Activated CD4-positive, CD25-positive, alpha-beta regulatory T cell treated with anti-CD3 and anti-CD28 coated beads, Interleukin-2, amount 50 U/mL, for 24 hours (primary cell): ENCODE measurements at places on chromosomes 1 and 21.

DNA sequence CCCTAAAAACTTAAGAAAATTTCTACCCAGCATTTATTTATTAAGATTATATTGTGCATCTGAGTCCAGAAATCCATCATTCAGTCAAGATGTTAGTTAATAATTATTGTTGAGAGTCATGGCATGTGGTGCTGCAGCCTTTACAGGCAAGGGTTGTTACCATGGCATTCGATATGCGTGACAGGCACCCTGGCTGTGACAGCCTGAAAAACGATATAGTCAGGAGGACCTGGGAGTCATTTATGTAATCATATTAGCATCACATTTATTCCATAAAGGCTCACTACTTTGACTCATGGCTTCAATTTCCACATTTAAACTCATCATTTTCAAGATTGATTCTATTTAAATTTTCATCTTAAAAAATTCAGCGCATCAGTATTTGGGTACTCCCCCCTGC is 68.0 kb downstream of the CACHD1 start:
- ATAC-seq, result no peak

DNA sequence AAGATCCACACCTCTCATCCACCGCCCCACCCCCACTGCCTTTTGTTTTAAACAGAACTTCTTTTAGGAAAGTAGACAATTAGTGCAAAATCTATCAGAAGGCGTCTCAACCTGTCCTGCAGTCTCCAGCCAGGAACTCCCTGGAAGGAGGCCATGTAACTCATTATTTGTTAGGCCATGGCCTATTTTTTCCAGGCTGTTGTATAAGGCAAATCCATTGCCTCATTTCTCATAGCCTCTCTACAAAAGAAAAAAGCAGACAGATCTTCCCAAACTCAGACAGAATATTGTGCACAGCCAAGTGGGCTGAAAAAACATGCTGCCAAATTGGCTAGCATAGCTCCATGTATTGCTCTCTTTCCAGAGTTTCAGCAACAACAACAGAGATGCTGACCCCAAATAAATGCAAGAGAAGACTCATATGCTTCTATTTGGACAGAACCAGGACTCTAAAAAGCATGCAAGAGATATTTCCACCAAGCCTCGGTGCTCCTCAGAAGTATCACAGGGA is 770.7 kb upstream of the CXADR start:
- ATAC-seq, result no peak

DNA sequence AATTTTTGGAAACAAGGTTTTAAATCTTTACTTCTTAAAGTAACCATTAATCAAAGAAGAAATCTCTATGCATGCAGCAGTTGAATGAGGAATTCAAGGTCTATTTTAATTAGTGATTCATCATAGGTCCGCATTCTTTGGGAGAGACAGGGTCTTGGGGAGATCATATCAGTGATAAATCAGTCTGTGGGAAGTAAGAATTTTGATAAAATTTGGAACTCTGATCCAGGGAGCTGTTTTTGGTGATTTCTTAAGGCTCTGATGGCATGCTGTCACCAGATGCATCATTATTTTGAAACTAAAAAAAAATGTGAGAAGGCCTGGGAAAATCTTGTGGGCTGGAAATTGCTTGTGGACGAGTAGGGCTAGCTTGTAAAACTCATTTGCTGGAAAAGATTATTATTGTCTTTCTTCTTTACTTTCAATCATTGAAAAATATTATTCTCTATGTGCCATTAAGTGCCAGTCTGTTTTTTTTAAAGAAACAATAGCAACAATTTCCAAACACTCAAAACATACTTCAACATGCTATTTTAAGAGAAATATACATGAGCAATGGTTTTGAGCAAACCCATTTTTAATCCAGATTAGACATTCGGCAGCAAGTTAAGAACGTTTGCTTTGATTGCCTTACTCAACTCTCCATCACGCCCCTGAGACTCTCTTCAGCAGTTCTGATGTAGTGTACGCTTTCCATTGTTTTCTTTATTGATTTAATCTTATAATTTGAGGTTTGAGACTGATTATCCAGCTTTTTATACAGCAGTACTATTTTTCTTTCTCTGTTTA is 62.6 kb downstream of the ZBTB18 start:
- ATAC-seq, result no peak

DNA sequence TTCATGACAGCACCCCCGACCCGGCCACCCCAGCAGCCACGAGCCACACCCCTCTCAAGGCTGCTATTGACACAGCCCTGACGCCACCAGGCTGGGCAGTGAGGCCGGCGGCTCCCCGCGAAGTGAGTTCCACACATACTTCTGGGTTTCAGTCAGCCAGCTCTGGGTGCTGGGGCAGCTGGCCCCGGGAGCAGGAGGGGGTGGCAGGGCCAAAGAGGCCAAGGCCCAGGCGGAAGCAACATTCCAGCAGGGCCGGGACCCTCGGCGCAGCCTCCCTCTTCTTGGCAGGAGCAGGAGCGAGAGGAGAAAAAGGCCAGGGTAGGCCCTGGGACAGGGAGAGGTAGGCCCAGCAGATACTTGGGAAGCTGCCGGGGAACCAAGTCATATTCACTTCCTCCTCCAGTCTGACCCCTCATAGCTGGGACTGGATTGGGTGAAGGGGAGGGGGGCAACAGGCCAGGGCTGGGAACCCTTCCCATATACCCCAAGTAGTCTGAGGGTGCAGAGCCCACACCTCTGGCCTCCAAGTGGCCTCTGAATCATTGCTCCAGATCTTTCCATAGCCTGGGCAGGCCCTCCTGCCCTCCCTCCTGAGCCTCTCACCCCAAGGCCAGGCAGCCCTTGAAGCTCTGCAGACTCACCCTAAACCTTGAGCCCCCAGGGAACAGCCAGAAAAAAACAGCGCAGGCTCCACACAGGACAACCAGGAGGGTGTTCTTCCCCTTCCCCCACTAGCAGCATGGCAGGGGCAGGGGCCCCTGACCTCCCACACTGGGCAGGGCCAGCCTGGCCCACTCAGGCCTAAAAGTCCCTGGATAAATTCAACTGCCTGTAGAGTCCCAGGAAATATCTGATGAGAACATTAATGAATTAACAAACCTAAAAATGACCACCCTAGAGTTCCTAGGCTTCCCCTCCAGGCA is 5.7 kb downstream of the HSPG2 start:
- ATAC-seq, result no peak

GRCh38 chr1:176609556-176610408 is 146.8 kb downstream of the PAPPA2 start:
- ATAC-seq, result no peak
